NCI-H1930 (cell line): ENCODE measurements at places on chromosomes 11 and 22.

- peak; percentile 26 for DNase-seq
Measured at GRCh38 chr22:43343262-43343669, at the start of gene SCUBE1. Gene SCUBE1 (minus strand): TSS chr22:43343372. CDS start chr22:43343261, 111 bp downstream.

DNA sequence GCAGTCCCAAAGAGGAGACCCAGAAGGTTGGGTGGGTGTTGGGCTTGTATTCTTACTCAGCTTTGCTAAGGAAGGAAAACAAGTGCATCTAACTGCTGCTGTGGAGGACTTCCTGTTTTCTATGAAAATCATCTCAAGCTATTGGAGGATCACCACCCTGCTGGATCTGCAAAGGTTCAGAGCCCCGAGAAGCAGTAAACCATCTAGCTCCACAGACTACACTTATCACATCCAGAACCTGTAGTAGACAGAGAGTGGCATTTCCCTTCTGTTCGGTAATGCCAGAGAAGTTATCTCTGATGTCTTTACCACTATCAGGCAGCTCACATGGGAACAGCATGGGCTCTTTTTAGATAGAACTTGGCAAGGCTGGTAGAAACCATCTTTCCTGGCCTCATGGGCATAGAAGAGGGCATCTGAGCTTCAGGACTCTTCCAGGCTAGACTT is 21.7 kb downstream of the KCNJ1 start:
- no peak for DNase-seq

GRCh38 chr11:2316169-2316962 is 14.6 kb downstream of the TSPAN32 start:
- no peak for DNase-seq

DNA sequence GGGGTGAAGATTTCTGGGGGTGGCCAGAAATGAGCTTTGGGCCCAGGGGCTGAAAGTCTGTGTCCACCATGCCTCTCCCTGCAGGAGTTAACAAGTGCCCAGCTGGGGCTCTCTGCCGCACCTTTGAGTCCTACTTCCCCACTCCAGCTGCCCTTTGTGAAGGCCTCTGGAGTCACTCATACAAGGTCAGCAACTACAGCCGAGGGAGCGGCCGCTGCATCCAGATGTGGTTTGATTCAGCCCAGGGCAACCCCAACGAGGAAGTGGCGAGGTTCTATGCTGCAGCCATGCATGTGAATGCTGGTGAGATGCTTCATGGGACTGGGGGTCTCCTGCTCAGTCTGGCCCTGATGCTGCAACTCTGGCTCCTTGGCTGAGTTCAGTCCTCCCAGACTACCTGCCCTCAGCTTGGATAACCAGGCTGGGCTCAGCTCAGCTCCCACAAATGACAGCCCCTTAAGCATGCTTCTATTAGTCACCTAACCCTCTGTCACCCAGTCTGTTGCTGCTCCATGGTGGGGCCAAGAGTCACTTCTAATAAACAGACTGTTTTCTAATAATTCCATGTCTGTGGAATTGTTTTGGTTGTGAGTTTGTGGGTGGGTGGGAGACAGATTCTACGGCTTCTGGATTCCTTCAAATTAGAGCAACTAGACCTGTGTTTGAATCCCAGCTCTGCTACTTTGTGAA is 3.0 kb upstream of the INPPL1 start:
- no peak for DNase-seq
